NCI-H187 (cell line): ENCODE measurements at places on chromosomes 11 and 22.

DNA sequence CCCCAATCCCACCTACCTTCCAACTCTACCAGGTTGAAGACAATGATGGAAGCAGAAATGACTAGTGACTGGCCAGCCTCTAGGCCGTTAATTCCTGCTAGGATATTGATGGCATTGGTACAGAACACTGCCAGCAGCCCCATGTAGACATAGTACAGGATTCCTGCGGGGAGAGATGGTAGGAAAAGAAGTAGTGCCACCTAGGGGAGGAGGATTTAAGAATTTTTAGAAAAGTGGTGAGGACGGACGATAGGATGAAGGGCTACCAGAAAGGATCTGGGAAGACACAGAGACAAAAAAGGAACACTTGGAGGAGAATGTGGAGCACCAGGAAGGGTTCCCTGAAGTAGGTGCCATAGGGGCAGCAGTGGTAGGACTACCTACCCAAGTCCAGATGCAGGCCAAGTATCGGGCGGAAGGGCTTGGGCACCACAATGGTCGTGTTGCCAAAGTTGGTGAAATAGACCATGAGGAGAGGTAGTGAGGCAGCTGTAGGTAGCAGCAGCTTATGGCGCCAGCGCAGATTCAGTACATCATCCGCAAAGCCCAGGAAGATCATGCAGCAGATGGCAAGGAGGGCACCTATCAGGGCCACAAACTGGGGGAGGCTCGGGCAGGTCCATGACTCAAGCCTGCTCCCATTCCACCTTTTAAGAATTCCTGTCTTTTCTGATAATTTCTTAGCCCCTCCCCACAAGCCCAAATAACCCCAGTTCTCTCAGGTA lies 1.2 kb downstream of the DPAGT1 start:
- no peak for DNase-seq

DNA sequence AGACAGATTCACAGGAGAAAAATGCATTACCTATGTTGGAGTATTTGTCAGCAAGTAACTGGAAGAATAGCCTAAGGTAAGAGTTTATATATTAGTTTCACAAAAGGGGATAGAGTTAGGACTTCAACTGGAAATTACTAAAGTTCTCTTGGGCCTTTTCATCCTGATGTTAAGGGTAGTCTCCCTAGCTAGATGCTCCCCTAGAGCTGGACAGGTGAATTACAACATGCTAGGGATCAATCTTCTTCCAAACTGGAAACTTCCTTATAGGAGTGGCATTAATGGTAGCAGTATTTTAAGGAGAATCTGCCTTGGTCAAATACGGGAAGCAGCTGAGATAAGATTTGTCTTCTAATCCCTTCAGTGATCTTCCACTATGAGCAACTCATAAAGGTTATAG lies 632.8 kb upstream of the RAG2 start:
- no peak for DNase-seq

DNA sequence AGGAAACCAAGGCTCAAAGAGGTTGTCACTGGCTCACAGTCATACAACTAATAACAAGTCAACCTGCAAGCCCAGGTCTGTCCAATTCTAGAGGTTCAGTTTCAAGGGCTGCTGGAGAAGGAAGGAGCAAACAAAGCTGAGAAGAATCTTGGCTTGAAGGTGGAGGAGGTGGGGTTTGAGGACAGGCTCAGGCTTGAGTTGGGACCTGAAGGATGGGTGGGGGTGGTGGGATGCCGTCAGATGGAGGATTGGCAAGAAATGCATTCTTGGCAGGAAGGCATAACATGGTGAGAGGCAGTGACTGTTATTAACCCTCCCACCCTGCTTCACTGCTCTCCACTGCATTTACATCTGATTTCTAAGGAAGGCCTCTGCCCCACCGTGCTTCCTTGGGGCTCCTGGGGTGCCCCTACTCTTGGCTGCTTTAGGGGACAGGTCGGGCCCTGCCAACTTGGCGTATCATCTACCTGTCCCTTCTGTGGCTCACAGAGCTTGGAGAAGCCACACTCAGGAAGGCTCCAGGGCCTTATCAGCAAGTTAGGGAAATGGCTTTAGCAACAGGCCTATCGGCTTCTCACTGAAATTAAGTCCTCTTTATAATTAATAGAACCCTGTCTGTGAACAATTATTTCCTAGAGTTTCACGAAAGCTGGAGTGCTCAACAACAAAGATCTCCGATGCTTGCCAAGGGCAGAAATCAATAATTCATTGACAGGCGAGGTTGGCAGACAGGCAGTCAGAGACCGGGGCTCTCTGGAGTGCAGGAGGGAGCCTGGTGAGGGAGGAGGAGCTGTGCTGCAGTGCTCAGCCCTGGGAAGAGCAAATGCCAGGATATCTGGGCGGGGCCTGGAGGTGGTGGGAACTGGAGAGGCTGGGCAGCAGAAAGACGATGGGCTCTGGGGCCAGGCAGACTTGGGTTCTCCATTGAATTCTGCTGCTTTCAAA lies 84.9 kb upstream of the NARS2 start:
- DNase-seq: no peak

GRCh38 chr22:26447584-26448329 lies 18.7 kb downstream of the ASPHD2 start:
- DNase-seq: no peak

GRCh38 chr22:24926849-24927579 lies 19.5 kb downstream of the LHFPL7 start:
- DNase-seq: no peak

- no peak for DNase-seq
Measured at GRCh38 chr11:42925916-42926315, 385.9 kb upstream of the API5 start.

- no peak for DNase-seq
Measured at GRCh38 chr11:88618327-88619070, 281.0 kb upstream of the CTSC start.
